Ecto neural progenitor cell (in vitro differentiated cells): ENCODE measurements at places on chromosomes 6 and 20.

- DNase-seq: no peak
Measured at GRCh38 chr6:108800427-108800864, 47.8 kb upstream of the ARMC2 start.

GRCh38 chr6:42100029-42100901 lies 42.2 kb downstream of the C6orf132 start:
- no peak for DNase-seq

DNA sequence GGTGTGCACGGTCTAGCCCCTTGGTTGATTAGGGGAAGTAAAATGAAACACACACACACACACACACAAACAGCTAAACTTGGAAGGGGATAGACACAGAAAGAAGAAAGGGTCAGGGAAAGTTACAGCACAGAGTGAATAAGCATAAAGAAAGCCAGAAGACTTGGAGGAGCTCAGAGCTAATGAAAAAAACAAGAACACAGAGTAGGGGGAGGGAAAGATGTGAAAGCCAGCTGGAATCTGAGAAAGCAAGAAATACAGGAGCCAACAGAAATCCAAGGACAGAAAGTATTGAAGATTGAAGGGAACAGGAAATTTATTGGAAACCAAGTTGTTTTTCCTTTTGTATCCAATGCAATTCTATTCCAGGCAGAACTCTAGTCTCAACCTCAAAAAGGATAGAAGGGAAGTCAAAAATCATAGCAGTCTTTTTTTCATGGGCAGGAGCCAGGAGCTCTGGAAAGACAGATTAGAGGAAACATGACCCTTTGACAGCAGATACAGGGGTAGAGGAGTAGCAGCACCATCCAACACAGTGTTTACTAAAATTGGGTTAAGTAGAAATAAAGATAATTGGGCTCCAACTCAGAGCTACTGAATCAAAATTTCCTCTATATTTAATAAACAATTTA lies 10.1 kb downstream of the HMGCLL1 start:
- DNase-seq: no peak

GRCh38 chr6:160439751-160440150 lies 91.6 kb downstream of the SLC22A3 start:
- no peak for DNase-seq

- no peak for DNase-seq
Measured at GRCh38 chr20:48069596-48069995, 284.3 kb upstream of the SULF2 start.

GRCh38 chr6:138378463-138378862 lies 758 bp downstream of the SMIM28 start:
- no peak for DNase-seq

GRCh38 chr6:37232430-37233017 lies 25.0 kb upstream of the TBC1D22B start:
- no peak for DNase-seq

GRCh38 chr20:38985603-38986170 lies 23.5 kb downstream of the DHX35 start:
- no peak for DNase-seq

- no peak for DNase-seq
Measured at GRCh38 chr20:16017656-16018055, 555.6 kb downstream of the KIF16B start.

DNA sequence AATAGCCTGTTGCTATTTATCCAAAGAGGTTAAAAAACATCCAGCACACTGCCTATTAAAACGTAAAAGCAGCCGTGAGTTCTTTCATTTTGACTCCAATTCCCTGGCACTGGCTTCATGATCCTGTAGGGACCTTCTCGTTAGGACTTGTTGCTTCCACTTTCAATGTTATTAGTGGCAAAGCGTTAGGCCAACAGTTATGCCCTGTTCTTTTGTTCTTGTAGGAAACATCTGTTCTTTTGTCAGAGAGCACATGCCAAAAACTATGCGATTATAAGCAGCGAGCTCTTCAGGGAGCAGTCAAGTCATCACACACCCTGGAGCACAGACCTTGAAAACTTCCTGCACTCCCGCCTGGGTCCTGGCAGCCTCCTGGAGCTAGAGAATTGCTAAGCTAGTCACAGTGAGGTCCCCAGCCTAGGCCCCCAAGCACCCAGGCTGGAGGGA lies 609.5 kb upstream of the ARID1B start:
- DNase-seq: no peak

DNA sequence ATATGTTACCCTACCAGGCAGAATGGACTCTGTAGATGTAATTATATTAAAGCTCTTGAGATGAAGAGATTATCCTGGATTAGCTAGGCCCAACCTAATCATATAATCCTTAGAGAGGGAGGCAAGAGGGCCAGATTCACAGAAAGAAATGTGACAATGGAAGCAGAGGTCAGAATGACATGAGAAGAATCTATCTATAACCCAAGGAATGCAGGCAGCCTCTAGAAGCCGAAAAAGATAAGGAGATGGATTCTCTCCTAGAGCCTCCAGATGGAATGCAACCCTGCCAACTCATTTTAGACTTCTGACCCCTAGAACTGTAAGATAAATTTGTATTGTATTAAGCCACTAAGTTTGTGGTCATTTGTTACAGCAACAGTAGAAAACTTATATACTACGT lies 12.3 kb downstream of the PXT1 start:
- DNase-seq: no peak

- no peak for DNase-seq
Measured at GRCh38 chr6:11584244-11584643, 46.7 kb downstream of the TMEM170B start.

DNA sequence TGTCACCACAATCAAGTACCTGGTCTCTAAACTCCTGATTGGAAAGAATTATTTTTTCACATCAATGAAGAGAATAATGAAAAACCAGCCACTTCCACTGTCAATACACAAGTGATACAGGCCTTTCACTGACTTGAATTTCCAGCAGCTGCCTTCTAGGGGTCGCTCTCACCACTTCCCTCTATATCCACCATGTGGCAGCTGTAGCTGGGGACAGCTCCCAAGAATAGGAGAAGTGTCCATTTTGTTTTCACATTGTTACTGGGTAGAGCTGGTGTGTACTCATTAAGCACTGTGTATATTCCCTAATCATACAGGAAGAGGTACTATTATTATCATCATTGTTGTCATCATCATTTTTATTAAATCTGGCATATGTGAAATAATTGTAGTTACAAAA lies 438.4 kb upstream of the SPTLC3 start:
- peak; percentile 53 for DNase-seq

DNA sequence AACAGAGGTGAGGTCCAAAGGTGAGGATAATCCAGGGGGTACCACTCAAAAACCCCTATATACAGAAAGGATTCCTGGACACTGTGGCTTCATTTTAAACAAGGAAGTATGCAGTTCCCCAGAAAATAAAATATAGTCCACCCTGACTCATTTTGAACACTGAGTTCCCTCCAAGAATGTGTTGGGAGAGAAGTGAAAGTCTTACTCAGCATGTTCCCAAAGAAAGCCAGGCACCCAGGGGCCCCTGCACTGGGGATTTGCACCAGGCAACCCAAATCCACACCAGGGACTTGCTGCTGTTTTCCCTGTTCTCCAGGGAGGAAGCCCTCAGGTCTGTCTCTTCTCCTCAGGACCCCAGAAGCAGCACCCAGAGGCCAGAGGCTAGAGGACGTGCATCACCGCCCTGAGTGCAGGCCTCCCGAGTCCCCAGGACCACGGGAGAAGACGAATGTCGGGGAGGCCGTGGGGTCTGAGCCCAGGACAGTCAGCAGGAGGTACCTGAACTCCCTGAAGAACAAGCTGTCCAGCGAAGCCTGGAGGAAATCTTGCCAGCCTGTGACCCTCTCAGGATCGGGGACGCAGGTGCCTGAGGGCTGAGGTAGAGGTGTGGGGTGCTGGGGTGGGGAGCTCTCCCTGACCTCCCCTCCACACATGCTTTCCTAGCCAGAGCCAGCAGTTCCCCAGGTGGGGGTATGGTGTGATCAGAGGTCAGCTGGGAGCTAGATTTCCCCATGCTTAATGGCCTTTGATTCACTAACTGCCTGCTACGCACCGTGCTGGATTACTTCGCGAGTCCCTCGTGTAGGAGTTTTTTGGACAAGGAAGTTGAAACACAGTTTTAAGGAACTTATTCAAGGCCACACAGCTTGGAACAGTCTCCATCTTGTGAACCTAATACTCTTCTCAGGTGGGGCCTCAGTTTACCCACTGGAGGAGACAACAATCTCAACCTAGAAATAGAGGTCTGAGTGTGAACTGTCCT lies 3.3 kb downstream of the FGD2 start:
- no peak for DNase-seq

- DNase-seq: no peak
Measured at GRCh38 chr6:134122775-134123174, 70.4 kb upstream of the SLC2A12 start.

GRCh38 chr6:148800536-148800935 lies 53.7 kb downstream of the UST start:
- DNase-seq: no peak

DNA sequence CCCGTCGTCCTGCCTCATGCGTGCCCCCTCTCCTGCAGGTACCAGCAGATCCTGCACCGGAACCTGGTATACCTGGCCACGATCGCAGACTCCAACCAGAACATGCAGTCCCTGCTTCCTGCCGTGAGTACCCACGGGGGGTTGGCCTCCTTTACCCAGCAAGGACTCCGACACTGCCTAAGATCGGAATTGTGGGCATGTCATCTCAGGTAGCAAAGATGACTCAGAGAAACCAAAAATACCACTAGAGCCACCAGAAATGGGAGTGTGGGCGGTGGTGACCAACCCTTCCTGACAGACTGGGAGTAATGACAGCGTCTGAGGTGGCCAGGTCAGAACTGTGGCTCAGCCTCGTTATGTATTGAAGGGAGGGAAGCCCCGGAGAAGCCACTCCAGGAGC lies 16.3 kb downstream of the SS18L1 start:
- DNase-seq: no peak

- DNase-seq: no peak
Measured at GRCh38 chr6:125804264-125804663, 13.5 kb downstream of the NCOA7 start.

- DNase-seq: no peak
Measured at GRCh38 chr6:143276436-143276835, 174.1 kb downstream of the ADAT2 start.

GRCh38 chr6:140202964-140203515 lies 828.6 kb upstream of the CITED2 start:
- no peak for DNase-seq

- DNase-seq: no peak
Measured at GRCh38 chr6:56767892-56768531, 125.3 kb upstream of the DST start.

GRCh38 chr6:116008470-116009243 lies 52.0 kb downstream of the FRK start:
- DNase-seq: peak; percentile 43

DNA sequence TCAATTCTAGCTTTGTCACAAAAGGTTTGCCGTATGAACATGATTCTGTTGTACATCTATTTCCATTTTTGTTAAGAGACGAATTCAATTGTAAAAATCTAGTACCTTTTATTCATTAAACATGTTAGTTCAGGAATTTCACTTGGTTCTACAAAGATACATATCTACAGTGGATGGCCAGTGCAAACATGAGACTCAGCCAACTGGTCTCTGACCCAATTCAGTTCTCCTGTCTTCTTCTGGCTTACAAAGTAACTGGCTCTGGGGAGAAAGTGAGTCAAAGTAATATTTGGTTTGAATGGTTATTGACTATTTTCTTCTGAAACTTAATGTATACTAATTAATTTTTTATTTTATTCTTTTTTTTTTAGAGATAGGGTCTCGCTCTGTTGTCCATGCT lies 70.0 kb downstream of the ESR1 start:
- no peak for DNase-seq

DNA sequence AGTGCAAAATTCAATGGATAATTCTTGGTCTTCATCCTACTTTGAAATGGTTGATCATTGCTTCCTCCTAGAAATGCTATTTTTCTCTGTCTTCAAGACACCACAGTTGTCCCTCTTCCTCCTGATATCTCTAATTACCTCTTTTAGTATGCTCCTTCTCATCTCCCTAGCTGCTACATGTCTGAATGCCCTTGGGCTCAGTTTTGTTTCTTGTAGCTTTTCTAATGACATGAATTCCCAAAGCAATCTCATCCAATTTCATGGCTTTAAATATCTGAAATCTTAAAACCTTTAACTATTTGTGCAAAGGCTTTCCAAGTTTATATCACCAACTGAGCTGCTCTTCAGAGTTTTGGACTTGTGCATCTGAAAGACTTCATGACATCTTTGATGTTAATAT lies 120.2 kb upstream of the RGS17 start:
- no peak for DNase-seq

- DNase-seq: no peak
Measured at GRCh38 chr20:13283869-13284829, 63.1 kb downstream of the ISM1 start.

DNA sequence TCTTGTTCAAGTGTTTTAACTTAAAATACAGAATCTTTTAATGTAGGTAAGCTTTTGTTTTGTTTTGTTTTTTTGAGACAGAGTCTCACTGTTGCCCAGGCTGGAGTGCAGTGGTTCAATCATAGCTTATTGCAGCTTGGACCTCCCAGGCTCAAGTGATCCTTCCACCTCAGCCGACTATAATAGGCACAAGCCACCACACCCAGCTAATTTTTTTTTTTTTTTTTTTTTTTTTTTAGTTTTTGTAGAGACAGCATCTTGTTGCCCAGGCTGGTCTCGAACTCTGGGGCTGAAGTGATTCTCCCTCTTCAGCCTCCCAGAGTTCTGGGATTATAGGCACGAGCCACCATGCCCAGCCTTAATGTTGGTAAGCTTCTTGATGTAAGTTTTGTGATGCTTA lies 3.3 kb downstream of the EFHC1 start:
- DNase-seq: no peak

DNA sequence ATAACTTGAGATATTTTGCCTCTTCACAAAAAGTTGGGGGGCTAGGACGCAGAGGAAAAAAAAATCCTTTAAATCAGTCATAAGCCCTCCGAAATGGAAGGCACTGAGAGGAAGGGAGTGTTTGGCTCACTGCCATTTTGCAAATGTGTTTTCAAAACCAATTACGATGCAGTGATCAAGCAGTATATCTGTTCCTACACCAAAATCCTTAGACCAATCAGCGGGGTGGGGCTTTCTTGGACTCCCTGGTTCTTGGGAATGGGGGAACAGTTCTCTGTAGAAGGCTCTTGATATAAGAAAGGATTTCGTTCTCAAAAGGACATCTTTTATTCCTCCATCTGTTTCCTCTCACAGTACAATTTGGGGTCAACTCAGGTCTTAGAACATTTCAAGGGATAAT lies 478.6 kb upstream of the JARID2 start:
- DNase-seq: no peak

DNA sequence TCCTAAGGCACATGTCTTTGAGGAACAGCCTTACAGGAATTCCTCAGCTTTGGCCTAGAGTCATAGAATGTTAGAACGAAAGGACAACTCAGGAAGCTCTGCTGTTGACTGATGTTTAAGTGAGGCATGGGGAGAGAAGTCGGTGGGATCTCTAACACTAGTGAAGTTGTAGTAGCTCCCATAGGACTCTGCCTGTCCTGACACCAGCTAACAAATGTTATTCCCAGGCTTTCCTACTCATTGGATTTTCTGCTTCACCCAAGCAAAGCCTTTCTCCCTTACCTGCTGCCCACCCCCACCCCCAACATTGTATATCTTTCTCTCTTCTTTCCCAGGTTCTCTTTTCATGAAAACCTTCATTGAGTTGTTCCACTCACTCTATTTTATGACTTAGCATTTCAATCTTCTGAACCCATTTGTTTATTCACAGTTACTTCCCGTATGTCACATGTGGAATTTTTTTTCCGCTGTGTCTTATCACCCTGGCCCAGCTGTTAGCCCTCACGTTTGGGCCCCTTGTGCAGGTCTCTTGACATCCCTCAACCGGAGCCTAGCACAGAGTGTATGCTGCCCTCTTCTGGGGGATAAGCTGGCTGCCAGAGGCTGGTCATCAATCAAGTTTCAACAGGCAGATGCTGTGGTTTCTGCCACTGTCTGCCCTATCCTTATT lies 39.2 kb upstream of the RNF8 start:
- DNase-seq: no peak

- peak; percentile 75 for DNase-seq
Measured at GRCh38 chr6:149862922-149863697, 1.0 kb downstream of the LRP11 start.
